Suppressor macrophage treated with lipopolysaccharide for 1 hour (primary cell): ENCODE measurements at places on chromosomes 12 and 14.
A peak's percentile ranks its signal among the peaks of the same experiment; 100 is the strongest.

DNA sequence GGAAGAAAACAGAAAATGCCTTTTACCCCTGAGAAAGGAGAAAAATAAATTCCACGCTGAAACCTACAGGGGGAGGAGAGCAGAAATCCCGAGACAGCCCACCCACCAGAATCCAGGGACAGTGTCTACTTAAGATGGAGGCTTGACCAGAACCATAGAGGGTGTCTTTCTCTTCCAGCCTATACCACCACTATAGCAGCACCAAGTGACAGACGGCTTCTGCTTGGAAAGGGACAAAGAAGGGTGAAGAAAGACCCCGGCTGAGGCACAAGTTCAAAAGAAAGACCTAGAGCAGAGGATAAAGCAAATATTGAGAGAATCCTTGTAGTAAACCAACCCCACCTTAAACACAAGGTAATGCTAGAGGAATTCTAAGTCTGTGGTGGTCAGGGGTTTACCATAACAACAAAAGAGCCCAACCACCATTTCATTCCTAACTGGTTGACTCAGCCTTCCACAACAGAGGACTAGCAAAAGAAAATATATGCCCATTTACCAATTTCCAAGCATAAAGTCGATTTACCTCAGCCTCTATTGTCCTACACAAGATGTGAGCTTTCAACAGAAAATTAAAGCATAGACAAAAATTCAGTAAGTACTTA lies 105.3 kb upstream of the FOXG1 start:
- no peak for DNase-seq

DNA sequence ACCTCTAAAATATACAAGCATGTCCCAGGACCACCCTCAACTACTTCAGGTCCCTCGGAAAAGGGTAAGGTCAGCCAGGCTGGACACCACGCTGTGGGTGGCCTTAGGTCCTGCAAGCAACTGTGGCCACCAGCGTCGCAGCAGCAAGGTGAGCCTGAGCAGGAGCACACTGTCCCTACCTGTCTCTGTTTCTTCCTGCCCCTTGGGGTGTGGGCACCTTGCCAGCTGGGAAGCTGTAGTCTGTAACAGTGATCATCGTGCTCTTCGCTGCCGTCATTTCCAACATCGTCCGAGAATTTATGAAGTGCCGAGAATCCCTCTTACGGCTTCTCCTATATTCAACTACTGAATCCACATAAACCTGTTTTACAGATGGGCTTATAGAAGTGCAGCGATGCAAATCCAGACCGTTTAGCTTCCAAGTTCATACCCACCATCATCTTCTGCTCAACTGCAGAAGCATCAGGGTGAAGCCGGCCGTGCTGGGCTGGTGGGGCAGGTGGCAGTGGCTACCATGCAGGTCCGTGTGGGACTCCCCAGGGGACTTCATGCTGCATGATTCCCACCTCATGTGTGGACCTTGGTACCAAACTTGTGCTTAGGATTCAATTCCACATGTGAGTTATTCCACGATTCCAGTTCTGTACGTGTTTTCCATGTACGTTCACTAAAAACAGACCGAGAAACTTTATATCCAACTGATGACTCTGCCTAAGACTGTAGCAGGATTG lies 361.3 kb upstream of the SFSWAP start:
- no peak for DNase-seq

GRCh38 chr14:56115334-56115870 lies 2.8 kb upstream of the PELI2 start:
- no peak for DNase-seq

DNA sequence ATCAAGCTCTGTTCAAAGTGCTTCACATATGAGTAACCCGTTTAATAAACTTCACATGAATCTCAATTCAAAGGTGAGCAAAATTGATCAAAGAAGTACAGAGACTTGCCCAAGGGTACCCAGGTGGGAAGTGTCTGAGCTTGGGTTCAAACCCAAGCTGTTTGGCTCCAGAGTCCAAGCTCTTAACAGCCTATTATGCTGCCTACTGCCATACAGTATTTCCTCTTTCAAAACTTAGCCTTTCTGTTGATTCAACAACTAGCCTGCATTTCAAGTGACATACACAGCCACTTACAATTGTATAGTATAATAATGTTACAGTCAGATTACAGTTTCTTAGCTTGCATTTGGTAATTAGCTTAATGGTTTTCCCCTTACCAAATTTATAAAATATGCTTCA lies 29.7 kb downstream of the FRMD6 start:
- DNase-seq, result no peak

GRCh38 chr12:64610660-64611340 lies 505 bp downstream of the RASSF3 start:
- peak; percentile 98 for DNase-seq

DNA sequence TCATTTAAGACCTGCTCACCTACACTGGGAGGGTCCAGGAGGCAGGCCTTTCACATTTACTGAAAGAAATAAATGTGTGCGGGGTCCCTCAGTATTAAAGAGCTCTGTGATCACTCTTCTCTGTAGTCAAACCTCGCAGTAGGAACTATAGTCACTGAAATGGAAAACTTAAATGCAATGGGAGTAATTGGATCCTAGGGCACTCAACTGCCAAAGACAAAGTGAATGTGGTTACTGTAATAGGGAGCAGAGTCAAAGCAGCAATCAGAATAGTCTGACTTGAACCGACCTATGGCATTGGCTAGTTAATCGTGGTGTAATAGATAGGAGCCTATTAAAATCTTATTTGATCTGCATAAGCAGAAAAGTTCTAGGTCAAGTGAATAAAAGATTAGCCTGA lies 26.6 kb upstream of the DYRK2 start:
- no peak for DNase-seq

- no peak for DNase-seq
Observed at GRCh38 chr14:60632257-60632656, 17.0 kb downstream of the SIX1 start.

GRCh38 chr12:108613548-108613947 lies 15.7 kb upstream of the TMEM119 start:
- peak; percentile 96 for DNase-seq

GRCh38 chr12:48037267-48037915 lies 33.1 kb upstream of the COL2A1 start:
- peak; percentile 4 for DNase-seq

DNA sequence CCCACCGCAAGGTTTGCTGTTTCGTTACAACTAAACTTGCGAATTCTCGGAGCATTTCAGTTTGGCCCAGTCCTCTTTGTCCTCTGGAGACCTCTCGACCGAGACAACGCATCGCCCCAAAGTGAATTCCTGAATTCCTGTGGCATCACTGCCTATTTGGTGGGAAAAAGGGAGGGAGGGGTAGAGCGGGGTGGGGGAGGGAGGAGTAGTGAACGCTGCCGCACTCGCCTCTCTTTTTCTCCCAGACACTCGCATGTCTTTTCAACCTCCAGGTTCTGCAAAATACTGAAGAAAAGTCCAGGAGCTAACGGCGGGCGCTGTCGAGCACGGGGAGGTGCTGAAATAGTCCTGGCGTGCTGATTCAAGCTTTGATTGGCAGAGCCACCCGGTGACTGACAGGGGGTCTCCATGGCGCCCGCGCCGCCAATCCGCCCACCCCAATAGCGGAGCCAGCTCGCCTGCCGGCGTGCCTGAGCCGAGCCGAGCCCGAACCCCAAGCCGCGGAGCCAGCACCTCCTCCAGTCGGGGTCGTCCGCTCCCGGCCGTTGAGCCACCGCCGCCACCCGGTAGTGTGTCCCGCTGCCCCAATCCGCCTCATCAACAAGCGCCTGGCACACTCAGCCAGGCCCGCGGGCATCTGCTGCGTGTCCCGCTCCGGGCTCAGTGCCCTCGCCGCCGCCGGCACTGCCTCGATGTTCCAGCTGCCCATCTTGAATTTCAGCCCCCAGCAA lies at the start of gene SIX6:
Gene SIX6, plus strand, starts transcription at position 440 of the 731 bp plus-strand sequence. Its CDS starts 253 bp downstream, at position 693.
- no peak for DNase-seq

DNA sequence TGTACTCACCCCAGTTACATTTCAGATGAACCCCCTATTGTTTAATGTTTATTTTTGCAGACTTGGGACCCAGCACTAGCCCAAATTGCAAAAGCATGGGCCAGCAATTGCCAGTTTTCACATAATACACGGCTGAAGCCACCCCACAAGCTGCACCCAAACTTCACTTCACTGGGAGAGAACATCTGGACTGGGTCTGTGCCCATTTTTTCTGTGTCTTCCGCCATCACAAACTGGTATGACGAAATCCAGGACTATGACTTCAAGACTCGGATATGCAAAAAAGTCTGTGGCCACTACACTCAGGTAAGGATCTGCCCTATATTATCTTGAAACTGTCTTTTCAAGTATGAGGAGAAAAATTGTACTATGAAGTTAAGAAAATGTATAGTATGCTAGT lies 1.2 kb downstream of the GLIPR1 start:
- DNase-seq, result no peak

GRCh38 chr12:45336331-45336730 lies 120.4 kb downstream of the ANO6 start:
- DNase-seq, result peak; percentile 66

DNA sequence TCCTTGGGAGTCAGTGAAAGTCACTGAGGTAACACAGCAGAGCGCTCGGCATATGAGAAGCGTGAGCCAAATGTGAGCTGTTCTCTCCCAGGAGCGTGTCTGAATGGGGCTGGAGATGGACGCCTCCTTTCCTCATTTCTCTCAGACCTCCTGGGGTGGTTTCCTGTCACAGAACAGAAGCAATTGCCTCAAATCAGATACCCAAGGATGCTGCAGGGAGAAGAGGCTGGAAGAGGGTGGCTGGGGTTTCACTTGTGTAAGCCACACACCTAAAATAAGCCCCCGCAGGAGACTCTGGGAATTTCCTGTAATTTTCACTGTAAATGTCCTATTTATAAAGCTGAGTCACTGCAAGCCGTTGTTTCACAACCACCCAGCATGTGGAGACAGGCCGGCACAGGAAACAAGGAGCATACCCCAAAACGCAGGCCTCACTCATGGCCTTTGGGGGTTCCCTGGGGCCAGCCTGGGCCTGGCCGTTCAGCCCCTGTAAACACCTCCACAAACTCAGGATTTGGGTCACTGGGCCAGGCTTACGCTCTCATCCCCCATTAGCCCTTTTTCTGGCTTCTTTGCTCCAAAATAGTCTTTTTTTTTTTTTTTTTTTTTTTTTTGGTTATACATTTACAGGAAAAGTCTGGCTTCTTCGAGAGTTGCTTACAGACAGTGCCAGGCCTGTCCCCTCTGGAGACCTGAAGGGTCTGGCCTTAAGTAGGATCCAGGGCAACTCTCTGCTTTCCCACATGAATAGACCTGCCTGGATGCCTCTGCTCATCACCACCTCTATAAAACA lies 55.3 kb downstream of the VCPKMT start:
- DNase-seq, result peak; percentile 91

GRCh38 chr12:105315726-105316125 lies 14.8 kb upstream of the C12orf75 start:
- no peak for DNase-seq

- no peak for DNase-seq
Observed at GRCh38 chr12:124835656-124836410, 27.8 kb downstream of the SCARB1 start.

GRCh38 chr14:93046705-93047050 lies 69.0 kb downstream of the ITPK1 start:
- DNase-seq, result no peak

- peak; percentile 74 for DNase-seq
Observed at GRCh38 chr12:75738486-75738885, 227.1 kb upstream of the KRR1 start.

- peak; percentile 39 for DNase-seq
Observed at GRCh38 chr12:51904951-51905470, 2.3 kb upstream of the ACVRL1 start.

GRCh38 chr14:23626946-23627345 lies 9.2 kb upstream of the DHRS2 start:
- no peak for DNase-seq

DNA sequence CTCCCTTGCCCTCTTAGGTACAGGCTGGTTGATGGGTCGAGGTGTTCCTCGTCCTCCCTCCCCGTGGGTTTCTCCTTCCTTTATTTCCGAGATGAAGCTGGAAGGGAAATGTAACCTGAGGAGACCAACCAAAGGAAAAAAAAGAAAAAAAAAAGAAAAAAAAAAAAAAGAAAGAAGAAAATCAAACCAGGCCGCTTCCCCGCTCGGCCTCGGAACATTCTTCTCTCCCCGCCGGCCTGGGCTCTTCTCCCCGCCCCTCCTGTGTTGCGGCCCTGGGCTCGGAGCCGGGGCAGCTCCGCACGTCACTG lies 1.6 kb upstream of the NFATC4 start:
- DNase-seq, result no peak

DNA sequence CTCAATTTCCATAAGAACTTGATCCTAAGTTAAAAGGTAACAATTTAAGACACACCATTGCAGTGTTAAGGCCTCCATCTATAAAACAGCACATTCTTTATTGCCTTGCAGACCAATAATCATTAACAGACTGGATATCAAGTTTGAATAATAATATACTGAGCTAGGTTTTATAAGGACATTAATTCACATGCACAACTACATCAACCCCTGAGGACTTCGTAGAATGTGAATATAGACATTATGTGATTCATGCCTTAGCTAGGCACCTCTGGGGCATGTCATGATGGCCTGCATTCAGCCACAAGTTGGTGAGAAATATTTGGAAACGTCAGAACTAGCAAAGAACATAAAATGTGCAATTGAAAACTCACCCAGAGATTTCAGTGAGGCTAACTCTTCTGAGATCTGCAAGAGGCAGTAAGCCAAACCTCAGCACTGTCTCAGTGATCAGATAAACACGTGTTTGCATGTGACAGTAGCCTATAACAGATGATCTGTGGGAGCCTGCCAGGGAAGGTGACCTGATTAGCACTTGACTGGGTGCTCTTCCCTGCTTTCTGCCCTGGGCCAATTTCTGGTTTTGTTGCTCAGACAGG lies 492.2 kb downstream of the FLRT2 start:
- DNase-seq, result no peak

GRCh38 chr12:61490526-61491498 lies 769.4 kb upstream of the USP15 start:
- no peak for DNase-seq

GRCh38 chr12:116990971-116991966 lies 80.5 kb downstream of the FBXW8 start:
- no peak for DNase-seq

GRCh38 chr12:10381928-10382628 lies 7.8 kb downstream of the KLRK1 start:
- DNase-seq, result no peak
